Brain (organoid and tissue), 16 donors: ENCODE measurements at places on chromosomes 6 and 20.

DNA sequence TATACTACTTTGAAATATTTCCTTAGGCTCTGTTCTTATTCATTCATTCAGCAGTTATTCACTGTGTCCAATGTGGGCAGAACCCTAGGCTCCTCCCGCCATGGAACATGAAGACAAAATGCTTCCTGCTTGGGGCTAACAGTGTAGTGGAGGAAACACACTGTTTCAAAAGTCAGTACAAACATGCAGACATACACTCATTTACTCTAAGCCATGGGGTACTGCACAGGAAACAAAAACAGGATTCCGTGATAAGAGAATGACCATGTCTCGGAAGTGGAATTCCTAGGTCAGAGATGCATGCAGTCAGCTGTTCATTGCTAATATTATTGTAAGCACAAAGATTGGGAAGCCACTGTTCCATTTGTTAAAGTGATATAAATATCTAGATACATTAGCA is 18.4 kb upstream of the FAM209A start:
- DNase-seq, result no peak

DNA sequence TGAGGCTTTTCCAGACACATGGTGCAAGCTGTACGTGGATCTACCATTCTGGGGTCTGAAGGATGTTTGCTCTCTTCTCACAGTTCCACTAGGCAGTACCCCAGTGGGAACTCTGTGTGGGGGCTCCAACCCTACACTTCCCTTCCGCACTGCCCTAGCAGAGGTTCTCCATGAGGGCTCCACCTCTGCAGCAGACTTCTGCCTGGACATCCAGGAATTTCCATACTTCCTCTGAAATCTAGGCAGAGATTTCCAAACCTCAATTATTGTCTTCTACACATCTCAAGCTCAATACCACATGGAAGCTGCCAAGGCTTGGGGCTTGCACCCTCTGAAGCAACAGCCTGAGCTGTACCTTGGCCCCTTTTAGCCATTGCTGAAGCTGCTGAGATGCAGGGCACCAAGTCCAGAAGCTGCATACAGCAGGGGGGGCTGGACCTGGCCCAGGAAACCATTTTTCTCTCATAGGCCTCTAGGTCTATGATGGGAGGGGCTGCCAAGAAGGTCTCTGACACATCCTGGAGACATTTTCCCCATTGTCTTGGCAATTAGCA is 11.6 kb downstream of the PDSS2 start:
- DNase-seq, result no peak

DNA sequence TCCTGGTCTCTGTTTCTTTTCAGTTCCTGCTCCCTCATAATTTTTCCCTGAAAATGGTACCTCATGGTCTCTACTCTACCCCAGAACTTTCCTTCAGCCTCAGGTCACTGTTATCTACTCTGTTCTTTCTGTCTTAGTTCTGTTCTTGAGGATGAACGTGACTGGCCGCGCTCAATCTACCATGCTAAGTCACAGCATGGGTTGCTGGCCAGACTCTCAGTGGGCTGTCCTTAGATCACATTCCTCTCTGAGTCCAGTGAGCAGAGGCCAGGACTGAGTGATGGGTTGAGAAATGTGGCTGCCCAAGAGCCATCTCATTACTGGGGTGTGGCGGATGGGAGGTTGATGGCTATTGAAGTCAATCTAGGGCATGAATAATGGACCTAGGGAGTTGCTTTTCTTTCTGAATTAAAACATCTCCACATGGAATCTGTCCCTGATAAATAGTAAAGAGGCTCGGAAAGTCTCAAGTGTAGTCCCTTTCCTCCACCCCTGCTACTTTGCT is 164.0 kb upstream of the DTNBP1 start:
- DNase-seq, result no peak

- DNase-seq, result no peak
These were observed 16.7 kb upstream of the C20orf144 start for GRCh38 chr20:33645396-33645795.

- no peak for DNase-seq
These were observed 98.6 kb downstream of the CDH4 start for GRCh38 chr20:61350500-61351250.

DNA sequence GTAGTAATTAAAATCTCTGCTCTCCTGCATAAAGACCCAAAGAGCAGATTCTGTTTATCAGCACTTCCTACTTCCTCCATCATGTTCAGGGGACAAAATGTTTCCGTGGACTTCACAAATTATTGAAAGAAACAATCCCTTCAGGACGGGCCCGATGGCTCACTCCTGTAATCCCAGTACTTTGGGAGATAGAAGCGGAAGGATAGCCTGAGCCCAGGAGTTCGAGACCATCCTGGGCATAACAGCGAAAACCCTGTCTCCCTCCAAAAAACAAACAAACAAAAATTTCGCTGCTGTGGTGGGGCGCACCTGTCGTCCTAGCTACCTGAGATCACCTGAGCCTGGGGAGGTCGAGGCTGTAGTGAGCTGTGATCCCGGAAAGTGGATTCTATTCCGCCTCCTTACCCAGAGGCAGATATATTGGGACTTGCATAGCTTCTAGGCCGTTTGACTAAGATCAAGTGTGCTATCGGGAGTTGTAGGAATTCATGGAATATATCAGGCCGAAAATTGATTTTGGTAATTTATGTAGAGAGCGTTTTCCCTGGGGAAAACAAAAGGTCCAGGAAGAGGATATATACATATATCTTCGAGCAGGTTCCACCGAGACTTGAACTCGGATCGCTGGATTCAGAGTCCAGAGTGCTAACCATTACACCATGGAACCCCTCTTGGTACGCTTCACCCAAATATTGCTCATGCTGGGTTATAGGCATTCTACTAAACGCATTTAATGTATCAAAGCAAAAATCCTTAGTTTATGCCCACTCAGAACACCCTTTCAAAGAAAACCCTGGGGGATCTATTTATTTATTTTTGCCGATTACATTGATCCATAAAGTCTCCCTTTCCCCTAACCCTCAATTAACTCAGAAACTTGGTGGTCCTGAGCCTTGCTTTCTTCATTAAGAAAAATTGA is 74.5 kb upstream of the ZNF184 start:
- peak; percentile 42 for DNase-seq

DNA sequence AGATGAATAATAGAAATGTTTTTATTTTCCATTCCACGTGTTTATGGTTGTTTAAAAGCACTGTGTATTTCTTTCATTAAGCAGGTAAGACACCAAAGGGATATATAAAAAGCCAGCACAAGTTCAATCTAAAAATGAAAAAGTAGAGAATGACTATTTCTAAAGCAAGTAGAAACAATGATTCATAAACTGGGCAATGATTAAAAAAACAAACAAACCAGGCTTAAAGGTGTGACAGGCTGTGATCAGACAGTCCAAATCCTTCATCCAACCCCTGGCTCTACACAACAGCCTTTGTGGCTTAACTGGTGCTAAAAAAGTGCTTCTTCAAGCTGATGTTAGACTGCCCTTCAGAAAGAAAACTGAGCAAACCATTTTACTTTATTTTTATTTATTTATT is 45.7 kb upstream of the TSHZ2 start:
- no peak for DNase-seq

DNA sequence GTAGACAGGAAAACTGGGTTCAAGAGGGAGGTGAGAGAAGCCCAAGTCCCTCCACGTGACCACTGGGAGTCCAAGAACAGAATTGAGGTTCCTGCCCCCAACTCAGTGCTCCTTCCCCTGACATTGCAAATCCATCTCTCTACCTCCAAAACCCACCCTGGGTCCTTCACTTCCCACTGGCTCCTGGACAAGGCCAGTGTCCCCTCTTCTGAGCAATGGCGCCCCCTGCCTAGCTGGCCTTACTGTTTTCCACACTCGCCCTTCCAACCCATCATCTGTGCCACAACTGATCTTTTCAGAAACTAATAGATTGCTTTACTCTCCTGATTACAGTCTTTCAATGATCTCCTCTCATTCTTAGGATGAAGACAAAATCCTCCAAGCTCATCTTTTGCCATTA is 200.3 kb downstream of the ANKRD60 start:
- DNase-seq, result no peak

DNA sequence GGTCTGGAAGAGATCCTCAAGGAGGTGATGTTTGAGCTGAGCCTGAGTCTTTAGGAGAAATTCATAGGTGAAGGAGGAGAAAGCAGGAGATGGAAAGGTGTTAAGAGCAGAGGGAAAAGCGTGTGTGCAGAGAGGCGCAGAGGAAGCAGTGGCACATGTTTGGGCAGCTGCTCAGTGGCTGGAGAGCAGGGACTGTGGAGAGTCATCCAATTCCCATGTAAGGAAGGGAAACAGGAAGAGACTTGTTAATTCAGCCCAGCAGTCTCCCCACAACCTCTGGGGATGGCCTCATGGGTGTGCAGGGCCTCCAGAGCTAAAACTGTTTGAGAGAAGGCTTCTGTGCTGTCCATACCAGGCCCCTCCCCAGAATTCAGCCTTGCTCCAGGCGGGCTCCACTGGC is 16.2 kb downstream of the AAR2 start:
- no peak for DNase-seq

DNA sequence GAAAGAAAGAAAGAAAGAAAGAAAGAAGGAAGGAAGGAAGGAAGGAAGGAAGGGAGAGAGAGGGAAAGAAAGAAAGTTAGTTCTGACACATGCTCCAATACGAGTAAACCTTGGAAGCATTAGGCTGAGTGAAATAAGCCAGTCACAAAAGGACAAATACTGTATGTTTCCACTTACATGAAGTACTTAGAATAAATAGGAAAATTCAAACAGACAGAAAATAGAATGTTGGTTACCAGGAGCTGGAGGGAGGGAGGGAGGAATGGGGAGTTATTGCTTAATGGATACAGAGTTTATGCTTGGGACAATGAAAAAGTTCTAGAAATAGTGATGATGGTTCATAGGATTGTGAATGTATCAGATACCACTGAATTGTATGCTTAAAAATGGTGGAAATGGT is 75.2 kb upstream of the CDH4 start:
- DNase-seq, result no peak

DNA sequence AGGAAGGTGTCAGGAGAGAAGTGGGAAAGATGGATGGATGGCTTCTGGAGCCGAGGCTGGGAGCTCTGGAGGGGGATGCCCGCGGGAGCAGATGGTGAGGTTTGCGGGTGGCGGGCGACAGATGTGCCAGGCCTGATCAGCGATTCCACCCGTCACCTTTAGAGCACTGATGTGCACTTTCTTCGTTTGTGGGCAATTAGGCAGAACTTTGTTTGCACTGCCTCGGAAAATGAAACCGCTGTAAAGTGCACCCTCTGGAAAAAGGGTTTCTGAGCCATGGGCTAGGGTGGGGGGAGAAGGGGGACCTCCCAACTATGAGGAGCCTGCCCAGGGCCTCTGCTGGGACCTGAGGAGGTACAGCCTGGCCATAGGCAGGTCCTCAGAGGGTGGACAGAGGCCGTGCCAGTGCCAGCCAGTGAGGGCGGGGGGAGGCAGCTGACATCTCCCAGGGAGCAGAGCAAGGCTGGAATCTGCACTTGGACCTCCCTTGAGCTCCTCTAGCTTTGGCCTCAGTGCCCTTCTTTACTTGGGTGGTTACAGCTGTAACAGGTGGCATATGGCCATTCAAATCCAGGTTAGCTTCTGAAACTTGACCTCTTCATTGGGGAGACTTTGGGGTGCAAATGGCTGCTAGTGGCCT is 58.7 kb downstream of the CD40 start:
- no peak for DNase-seq
